ENCODE measurements at places on chromosomes 3 and 15.

GRCh38 chr3:13561376-13561775 lies 12.5 kb downstream of the FBLN2 start:
- no peak for DNase-seq

DNA sequence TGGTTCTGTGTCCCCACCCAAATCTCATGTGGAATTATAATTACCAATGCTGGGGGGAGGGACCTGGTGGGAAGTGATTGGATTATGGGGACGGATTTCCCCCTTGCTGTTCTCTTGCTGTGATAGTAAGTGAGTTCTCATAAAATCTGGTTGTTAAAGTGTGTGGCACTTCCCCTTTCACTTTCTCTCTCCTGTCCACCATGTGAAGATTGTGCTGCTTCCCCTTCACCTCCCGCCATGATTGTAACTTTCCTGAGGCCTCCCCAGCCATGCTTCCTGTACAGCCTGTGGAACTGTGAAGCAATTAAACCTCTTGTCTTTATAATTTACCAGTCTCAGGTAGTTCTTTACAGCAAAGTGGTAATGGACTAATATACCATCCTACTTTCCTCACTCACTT lies 289.6 kb downstream of the EFHB start:
- no peak for DNase-seq

- peak; percentile 76 for DNase-seq
Observed at GRCh38 chr3:10205451-10206165, 40.9 kb downstream of the IRAK2 start.

GRCh38 chr3:116040152-116040551 lies 405.1 kb downstream of the LSAMP start:
- no peak for DNase-seq

DNA sequence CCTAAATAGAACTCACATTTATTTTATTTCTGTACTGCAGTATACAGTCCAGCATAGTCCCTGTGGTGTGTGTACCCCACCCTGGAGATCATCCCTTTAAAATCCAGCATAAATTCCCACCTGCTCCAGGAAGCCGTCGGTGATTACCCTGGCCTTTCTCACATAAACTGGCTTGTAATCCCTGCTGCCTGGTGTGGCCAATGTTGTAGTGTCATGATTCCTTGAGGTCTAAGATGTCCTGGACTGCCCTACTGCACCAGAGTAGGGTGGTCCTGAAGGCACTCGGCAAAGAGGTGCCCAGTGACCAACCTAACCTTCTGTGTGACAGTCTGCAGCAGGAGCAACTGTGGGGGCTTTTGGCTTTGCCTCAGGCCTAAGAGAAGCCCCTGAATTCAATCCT lies 58.9 kb downstream of the ITGA11 start:
- no peak for DNase-seq
